G401 (cell line): ENCODE measurements at places on chromosomes 12 and 14.
A peak's percentile ranks its signal among the peaks of the same experiment; 100 is the strongest.

- DNase-seq: no peak
These were observed 87.5 kb downstream of the DUSP16 start for GRCh38 chr12:12474931-12475795.

DNA sequence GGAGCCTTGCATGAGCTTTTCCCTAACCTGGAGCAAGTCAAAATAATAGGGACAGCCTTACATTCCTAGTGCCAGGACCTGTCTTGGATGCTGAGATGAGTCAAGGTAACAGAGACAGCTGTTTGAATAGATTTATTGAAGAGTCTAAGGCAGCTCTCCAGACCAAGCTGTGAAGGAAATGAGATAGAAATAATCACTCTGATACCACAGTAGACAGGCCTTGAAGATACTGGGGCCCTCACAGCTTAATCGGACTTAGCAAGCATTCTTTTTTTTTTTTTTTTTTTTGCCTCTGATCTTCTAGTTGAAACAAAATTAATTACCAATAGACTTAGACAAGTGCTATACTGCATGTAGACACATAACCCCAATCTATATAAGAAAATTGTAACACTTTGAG, 3.1 kb upstream of the RNASE9 start:
- DNase-seq: no peak

DNA sequence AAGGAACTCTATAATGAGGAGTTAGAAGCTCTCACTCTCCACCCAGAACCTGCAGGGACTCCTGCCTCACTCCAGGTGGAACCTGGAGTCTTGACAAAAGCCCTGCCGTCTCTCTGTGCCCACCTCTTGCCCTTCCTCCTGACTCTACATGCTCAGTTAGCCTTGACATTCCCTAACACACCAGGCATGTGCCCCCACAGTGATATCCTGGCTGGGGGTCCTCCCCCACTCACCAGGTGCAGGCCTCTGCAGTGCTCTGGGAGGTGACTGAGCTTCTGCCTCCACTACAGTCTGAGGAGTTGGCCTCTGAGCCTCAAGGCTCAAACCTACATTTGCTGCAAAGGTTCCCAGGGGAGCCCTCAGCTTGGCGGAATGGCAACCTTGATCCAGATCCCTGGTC, 300.7 kb downstream of the ADGRD1 start:
- no peak for DNase-seq

DNA sequence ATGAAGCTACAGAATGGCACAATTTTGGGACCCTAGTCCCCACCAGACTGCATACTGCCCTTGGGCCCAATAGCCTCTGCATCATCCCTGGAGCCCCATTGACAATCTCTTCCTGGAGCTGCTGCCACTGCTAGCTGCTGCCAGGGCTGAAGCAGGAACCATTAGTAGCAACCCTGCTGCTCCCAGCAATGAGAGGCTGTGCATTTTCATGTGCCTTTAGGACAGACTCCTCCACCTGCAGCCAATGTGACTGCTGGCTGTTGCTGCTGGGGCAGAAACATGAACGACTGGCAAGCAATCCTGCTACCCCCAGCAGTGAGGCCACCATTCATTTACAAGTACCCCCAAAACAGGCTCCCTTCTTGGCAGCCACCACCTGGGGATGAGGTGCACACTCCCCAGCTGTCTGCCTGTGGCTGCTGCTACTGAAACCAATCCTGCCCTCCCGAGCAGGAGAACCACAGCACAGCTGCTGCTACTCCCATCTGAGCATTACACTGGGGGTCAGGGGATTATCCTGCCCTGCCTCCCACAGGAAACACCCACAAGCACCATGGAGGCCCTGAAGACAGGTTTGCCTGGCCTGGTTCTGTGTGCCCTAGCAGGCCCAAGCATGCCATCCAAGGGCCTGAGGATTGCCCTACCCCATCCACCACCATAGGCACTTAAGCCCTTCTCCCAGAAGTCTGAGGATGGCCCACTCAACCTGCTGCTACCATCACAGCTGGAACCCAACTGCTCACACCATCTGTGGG, 181.0 kb downstream of the MYRFL start:
- no peak for DNase-seq

- DNase-seq: peak; percentile 40
These were observed 6.4 kb upstream of the ZNF385A start for GRCh38 chr12:54390668-54391551.

GRCh38 chr12:8644345-8645248, 18.0 kb downstream of the MFAP5 start:
- no peak for DNase-seq

- DNase-seq: no peak
These were observed 122.2 kb downstream of the PTPRO start for GRCh38 chr12:15444523-15444922.

DNA sequence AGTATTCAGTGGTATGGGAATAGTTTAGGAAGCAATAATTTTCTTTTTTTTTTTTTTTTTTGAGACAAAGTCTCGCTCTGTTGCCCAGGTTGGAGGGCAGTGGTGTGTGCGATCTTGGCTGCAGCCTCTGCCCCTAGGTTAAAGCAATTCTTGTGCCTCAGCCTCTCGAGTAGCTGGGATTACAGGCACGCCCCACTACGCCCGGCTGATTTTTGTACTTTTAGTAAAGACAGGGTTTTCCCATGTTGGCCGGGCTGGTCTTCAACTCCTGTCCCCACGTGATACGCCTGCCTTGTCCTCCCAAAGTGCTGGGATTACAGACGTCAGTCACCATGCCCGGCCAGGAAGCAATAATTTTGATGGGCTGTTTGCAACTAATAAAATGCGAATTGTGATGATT, 62.1 kb downstream of the ATG14 start:
- DNase-seq: no peak

DNA sequence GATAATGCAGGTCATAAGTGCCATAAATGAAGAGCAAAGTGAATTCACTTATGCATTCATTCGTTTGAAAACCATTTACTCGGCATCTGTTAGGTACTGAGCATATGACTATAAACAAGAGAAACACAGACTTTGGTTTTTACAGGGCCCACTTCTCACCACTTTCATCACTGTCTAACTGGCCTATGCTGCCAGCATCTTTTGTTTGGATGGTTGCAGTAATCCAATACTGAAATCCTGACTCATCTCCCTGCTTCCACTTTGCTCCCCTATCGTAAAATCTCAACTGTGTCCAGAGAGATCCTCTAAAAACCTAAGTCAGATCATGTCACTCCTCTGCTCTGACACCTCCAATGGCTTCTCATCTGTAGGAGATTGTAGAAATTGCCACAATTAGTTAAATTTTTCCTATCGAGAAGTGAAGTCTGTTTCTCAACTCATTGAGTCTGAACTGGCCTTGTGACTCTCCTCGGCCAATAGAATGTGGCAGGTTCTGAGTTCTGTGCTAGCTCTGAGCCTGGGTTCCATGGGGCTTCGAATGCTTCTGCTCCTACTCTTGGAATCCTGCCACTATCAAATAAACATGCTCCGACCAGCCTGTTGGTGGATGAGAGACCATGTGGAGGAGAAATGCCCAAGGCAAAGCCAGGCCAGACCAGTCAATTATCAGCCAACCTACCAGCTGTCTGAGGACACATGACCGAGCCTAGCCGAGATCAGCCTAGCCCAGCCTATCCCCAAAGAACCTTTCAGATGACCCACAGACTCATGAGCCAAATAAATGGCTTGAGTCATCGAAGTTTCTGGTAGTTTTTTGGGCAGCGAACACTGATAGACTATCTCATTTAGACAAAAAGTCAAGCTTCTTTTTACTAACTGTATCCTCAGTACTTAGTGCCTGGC, 2.2 kb upstream of the BATF start:
- DNase-seq: no peak

GRCh38 chr12:89345830-89346740, 6.2 kb downstream of the DUSP6 start:
- peak; percentile 41 for DNase-seq

DNA sequence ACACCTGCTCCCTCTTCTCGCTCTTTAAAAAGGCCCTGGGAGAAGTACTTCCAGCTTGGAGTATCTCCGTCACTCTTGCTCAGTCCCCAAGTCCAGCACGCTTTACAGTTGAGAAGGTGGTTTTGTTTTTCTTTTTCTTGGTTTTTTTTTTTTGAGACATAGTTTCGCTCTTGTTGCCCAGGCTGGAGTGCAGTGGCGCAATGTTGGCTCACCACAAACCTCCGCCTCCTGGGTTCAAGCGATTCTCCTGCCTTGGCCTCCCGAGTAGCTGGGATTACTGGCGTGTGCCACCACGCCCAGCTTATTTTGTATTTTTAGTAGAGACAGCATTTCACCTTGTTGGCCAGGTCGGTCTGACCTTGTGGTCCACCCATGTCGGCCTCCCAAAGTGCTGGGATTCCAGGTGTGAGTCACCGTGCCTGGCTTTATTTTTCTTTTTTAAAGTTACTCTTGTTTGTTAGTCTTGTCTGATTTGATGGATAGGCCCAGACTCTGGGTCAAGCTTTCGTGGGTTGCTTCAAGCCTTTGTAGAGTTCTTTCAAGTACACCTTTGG, 1.9 kb downstream of the TDRD9 start:
- DNase-seq: no peak

DNA sequence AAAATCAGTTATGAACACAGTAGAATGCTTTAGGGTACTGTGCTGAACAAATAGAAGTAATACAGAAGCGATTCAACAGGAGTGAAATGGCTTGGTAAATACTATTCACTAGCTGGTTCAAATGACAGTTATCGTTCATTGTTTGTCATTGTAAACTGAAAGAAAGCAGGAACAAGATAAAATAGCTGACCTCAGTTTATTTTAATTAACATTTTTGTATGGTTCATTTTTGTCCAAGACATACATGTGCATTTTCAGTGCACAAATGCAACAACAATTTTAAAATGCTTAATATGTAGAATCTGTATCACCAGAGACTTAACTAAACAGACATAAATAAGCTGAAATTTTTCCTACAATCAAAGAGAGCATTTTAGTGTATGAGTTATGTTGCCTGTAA, 49.9 kb downstream of the ALX1 start:
- DNase-seq: no peak

GRCh38 chr12:11833174-11833895, 183.9 kb downstream of the ETV6 start:
- no peak for DNase-seq

DNA sequence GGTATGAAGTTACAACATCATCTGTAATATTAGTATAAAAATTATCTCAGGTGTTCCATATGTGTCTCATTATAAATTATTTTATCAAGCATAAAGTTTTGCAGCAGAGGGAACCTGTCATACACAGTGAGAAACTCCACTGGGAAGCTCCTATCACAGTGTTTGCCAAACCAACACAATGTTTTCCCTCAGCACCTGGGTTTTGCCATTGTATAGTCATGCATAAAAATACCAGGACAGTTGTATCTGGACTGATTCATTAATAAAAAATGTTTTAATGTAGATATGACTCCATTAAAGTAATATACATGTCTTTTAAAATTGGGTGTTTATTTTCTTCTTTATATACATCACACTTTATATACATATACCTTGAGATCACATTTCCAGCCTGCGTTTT, 56.6 kb downstream of the METTL25 start:
- no peak for DNase-seq

- DNase-seq: no peak
These were observed 654.8 kb upstream of the TBX3 start for GRCh38 chr12:115338566-115339294.

DNA sequence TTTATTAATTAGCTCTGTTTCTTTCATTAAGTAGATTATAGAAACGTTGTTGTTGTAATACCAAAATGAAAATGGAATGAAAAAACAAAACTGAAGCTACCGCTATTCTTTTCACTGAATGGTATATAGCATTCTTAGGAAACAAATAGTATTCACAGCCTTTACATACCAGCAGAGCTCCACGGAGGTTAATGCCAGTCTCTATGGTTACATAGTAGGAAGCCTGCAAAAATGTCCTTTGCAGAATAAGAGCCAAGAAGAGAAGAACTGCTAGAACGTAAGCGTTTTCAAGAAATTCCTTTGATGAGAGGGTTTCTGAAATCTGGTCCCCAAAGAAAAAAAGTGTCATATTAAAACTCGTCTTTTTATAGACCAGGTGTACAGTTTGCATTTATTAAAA, 30.6 kb downstream of the ABCC9 start:
- no peak for DNase-seq

GRCh38 chr12:28108599-28108998, 81.7 kb upstream of the CCDC91 start:
- no peak for DNase-seq

DNA sequence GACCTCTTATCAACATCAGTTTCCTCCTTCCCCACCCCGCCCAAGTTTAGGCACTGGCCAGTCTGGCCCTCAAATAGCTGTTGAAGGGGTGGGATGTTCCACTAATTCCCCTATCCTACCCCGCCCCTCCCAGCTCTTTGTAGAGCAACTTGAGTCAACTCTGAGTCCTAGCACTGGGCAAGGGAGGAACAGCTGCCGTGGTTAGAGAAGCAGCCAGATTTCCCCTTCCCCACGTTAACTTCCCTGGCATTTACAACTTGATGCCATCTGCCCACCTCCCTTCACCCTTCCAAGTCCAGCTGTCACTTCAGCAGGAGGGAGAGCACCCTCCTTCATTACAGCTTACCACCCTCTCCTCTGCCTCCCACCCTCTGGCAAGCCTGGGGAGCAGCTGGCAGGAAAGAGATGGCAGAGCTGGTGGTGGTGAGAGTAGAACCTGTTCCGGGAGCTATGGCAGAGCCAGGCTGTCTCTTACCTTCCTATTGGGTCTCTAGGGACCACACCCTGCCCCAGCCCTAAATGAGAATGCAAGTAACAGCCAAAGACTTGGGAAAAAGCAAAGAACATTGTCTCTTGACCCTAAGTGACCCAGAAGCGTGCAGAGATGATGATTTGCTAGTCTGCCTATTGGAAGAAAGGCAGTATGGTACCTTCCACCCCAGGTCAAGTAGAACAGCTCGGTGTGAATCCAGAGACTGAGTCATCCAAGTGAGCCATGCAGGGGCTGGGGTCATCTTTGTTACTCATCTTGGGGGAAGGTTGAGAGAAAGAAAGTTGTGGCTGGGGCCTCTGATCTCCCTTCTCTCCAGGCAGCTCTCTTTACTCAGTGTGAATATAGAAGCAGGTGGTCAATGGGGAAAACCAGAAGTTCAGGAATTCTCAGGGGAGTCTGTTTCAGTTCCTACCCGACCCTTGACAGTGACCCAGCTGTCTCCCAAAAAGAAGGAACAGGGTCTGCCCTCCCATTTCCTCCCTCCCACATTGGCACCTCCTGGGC, 1.5 kb downstream of the BLOC1S1 start:
- DNase-seq: no peak

- no peak for DNase-seq
These were observed 197.4 kb upstream of the SLC38A2 start for GRCh38 chr12:46569826-46570439.

- DNase-seq: no peak
These were observed 126.7 kb downstream of the PRKD1 start for GRCh38 chr14:29800961-29801360.

GRCh38 chr12:49327887-49328286, 4.8 kb downstream of the TROAP start:
- no peak for DNase-seq
